ENCODE measurements at places on chromosomes 7 and 10.
A peak's percentile ranks its signal among the peaks of the same experiment; 100 is the strongest.

DNA sequence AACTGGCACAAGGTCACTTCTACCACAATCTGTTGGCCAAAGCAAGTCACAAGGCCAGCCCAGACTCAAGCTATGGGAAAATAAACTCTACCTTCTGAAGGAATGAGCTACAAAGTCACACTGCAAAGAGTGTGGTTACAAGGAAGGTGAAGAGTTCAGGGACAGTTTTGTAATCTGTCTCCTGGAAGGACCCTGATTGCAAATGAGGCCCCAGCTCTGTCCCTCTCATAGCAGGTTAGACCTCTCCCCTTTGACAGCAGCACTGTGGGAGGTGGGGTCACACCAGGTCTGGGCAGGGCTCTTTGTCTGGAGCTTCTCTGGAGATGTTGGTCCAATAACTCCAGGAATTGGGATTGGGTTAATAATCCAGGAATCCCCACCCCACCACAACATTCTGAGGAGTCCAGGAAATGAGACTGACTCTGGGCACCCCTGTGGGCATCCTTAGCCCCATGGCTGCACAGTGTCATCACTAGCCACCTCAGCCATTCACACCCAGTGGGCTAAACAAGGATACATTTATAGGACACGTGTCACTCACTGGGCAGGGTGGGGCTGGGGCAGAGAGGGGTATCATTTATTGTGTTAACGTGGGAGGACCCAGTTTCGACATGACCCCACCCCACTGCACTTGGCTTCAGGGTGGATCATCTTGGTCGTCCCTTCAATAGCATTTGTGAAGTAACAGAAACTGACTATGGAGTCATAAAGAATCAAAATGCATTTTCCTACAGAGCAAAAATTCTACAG is 23.7 kb upstream of the C10orf105 start:
- DNase-seq = no peak

DNA sequence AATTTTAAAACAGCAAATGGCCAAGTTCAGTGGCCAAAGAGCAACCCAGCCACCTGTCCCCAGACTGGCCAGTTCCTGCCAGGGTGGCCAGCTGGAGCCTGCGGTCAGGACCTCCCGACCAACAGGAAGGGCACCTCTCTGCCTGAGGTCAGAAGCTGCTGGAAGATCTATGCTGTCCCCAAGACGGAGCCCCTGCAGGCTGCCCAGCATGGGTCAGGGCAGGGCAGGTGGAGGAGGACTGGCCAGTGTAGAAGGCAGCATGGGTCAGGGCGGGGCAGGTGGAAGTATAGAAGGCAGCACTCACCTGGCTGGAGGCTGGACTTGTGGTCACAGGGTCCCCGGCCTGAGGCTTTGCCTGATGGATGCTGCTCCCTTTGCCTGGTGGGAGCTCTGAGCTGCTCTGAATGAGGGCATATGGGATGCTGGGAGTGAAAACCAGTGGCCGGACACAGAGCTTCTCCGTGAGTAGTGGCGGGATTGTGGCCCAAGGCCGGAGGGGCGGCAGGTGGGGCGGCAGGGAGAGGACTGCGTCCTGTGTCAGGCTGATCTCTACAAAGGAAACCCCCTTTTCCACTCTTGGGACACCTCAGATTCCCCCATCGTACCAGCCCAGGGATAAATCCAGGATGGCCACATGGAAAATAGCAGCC is 229.2 kb downstream of the TCERG1L start:
- no peak for DNase-seq

DNA sequence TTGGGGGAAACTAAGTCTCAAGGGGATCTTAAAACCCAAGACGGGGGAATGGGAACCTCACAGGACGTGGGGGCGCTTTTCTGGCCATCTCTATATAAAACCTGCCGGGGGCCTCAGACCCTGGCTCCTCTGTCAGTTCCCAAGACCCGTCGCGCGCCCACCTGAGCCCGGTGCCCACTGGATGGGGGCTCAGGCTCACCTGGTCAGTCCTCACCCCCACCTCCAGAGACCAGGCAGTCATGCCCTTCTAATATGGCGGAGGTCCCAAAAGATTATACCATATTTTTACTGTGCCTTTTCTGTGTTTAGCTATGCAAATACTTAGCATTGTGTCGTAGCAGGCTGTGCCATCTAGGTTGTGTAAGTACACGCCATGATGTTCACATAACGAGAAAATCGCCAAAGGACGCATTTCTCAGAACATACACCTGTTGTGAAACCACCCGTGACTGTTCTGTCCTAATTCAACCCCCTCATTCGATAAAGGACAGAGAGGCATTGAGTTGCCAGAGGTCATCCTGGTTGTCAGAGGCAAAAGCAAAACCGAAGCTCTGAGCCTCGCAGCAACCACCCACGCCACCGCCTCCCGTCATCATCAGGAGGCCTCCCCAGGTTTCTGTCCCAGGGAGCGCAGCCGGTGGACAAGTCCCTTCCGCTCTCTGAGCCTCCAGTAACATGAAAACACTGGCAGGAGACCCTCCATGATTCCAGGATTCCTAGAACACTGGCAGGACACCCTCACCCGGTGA is 28.9 kb downstream of the OAT start:
- DNase-seq = no peak

GRCh38 chr10:123166618-123167017 is 12.4 kb downstream of the BUB3 start:
- DNase-seq = no peak

DNA sequence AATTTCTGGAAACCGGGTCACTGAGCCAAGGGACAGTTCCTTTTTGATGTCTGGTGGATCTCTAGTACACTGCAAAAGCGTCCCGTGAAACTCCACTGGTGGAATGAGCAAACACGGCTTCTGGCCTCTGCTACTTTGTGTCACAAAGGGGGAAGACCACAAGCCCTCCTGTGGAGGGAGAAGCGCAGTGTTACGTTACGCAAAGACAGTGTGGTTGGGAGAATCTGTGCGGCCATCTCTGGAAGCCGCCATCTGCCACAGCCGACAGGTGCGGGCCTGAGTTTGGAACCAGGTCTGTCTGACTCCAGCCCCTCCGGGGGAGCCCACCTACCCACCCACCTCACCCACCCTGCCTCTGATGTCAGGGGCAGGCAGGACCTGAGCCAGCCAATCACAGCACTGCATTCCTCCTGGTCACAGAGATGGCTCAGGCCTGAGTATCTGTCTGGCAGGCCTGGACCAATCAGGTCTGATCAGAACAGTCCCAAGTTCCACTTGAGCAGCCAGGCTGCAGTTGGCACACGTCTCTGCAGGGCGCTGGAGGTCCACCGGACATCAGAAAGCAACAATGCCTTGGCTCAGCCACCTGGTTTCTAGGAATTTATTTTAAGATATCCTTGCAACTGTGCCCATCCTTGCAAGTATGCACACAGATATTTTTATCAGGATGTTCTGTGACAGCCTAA is 3.0 kb upstream of the CYP2W1 start:
- no peak for DNase-seq

DNA sequence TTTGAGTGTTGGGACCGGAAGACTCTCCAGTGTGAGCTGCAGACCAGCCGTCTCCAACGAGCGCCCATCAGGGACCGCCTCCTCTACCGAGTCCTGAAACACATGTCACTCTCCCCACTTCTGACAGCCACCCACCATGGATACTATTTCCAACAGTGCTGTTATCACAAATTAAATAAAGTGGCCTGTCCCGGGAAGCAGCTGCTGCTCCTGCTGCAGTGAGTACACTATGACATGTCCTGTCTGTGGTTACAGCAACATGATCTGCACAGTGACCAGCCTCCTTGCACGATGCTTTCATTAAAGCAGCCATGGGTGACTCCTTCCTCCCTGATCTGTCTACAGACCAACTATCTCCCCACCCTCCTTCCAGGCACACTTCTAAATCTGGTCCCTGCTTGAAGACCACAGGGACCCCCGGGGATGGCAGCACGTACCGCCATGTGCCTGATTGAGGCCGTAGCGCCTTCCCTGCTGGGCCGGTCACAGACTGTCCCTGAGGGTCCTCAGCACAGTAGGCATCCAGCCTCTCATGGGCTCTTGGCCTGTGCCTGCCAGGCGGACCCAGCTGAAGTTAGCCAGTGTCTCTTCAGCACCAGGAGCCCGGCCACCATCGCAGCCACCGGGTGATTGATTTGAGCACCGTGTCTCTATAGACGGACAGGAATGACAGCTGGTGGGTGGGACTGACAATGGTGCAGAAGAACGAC is 58.8 kb downstream of the TCERG1L start:
- no peak for DNase-seq

DNA sequence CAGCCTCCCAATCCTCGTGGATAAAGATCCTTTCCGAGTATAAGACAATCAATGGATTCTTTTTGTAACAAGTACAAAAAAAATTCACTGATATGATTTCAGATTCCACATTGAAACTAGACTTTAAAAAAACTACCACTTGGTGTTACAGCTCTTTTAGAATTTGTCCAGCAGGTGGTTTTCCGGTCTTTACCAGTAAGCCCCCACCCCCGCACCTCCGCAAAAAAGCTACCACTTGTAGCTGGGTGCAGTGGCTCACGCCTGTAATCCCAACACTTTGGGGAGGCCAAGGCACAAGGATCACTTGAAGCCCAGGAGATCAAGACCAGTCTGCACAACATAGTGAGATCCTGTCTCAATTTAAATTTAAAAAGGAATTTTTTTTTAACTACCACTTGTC is 19.8 kb downstream of the IGF2BP3 start:
- DNase-seq = no peak

DNA sequence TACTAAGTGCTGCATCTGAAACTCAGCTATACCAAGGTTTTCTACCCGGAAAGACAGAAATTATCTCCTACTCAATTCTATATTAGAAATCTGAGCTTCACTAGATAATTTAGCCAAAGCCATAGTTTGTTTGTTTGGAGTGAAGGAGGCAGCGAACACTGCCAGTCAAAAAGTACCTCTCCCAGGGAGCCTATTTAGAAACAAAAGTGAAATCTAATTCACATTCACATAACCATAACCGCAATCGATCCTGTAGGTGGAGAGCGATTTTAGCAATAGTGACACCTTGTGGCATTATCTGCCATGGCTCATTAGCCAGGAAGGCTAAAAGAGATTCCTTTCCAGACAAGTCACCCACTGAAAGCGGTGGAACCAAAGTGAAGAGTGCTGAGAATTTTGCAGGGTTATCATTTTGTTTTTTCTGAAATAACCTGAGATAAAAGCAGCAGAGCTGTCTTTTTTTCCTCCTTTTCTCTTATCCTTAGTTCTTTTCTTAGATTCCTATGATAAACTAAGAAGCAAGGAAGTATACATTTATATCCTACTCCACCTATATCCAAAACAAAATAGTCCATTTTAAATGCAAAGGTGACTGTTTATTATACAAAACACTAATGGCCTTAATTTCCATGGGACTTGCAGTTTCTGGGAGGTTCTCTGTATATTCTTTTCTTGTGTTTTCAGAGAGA is 83.7 kb upstream of the BET1 start:
- DNase-seq = peak; percentile 44

- DNase-seq = no peak
Observed at GRCh38 chr10:98519841-98520240, 73.1 kb upstream of the HPS1 start.

DNA sequence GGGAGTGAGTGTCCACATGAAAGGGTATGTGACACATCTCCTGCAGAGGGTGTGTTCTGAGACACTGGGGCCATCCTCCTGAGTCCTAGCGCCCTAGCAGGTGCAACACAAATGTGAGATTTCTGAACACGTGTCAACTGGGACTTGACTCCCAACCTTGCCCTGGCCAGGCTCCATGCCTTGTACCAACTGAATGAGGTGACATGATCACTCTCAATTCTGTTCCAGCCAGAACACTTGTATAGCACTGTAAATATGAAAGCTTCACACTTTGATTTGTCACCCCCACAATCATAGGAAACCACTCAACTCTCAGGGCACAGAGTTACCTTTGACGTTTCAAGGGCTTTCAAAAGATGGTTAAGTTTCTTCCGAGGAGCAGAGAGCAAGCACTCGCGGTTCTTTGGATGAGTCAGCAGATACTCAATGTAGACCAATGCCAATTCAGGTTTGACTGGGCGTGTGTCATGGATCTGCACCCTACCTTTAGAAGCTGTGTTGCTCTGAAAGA is 48.6 kb downstream of the NCAPG2 start:
- peak; percentile 17 for DNase-seq

- peak; percentile 87 for DNase-seq
Observed at GRCh38 chr10:124388823-124389612, 29.7 kb downstream of the OAT start.

DNA sequence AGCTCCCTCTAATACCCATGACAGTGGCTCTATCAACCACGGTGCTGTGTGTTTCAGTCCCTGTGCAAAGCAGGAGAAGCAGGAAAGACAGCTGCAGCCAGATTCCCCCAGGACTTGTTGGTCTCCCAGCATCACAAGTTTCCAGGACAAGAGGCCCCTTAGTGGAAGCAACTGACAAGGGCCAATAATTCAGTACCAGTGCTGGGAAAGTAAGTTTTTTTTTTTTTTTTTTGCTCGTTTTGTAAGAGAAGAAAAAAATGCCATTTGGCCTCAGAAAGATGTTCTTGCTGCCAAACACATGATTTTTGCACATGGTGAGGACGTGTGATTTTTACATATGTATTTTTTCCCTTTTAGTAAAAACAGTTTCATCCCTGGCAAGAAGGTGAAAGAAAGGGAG is 284.2 kb upstream of the ZMIZ1 start:
- no peak for DNase-seq

DNA sequence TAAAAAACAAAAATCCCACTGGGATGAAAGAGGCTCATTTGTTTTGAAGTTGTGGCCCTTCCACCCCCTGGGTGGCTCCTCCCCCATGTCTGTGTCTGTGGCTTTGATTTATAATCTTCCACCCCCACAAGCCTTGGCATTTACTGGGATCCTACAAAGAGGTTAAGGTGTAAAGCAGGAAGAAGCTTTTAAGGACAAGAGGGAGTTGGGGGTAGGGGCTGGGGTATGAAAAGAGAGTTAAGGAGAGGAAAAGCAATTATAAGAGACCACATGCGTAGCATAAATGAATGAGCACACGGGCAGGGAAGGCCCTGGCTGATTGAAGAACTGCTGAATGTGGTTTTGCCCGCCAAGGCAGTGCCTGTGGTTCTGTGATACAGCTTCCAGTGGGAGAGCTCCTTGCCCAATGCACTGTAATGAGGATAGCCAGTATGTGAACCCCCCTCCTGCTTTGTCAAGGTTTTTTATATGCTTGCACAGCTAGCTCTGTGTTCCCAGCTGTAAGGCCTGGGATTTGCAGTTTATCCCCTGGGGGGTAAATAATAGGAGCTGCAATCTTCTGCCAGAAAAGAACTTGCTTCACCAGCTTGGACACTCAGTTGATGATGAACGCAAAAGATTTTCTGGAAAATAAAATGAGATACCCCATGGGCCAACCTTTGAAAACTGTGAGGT is 34.7 kb upstream of the KMT2E start:
- no peak for DNase-seq

GRCh38 chr10:5033061-5033778 is 29.6 kb upstream of the AKR1C2 start:
- DNase-seq = no peak

GRCh38 chr7:101537205-101537604 is 91.9 kb downstream of the MYL10 start:
- no peak for DNase-seq

GRCh38 chr7:138282997-138283396 is 177.1 kb upstream of the TRIM24 start:
- DNase-seq = no peak

DNA sequence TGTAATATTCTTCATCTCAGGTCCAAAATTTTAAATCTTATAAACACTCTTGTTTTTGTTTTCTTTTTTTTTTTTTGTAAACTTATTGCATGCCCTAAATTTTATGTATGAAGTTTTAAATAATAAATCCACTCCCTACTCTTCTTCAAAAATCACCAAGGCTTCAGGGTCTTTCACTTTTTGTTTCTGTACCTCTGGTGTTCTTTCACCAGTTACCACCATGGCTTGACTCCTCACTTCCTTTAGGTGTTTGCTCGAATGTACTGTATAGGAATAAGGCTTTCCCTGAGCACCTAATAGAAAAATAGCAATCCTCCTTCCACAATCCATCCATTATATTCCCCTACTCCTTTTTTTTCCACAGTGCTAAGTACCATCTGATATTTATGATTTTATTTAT is 962.8 kb upstream of the POT1 start:
- no peak for DNase-seq
